ENCODE measurements at places on chromosomes 6 and 20. TPM values are rescaled to one million over a fixed set of nuclear protein-coding genes. Genes with fewer than 3 reads are reported as not detected.
A peak's percentile ranks its signal among the peaks of the same experiment; 100 is the strongest.

PPP1R16B gene
- total RNA-seq = not detected

PDYN gene
- total RNA-seq = not detected

DNA sequence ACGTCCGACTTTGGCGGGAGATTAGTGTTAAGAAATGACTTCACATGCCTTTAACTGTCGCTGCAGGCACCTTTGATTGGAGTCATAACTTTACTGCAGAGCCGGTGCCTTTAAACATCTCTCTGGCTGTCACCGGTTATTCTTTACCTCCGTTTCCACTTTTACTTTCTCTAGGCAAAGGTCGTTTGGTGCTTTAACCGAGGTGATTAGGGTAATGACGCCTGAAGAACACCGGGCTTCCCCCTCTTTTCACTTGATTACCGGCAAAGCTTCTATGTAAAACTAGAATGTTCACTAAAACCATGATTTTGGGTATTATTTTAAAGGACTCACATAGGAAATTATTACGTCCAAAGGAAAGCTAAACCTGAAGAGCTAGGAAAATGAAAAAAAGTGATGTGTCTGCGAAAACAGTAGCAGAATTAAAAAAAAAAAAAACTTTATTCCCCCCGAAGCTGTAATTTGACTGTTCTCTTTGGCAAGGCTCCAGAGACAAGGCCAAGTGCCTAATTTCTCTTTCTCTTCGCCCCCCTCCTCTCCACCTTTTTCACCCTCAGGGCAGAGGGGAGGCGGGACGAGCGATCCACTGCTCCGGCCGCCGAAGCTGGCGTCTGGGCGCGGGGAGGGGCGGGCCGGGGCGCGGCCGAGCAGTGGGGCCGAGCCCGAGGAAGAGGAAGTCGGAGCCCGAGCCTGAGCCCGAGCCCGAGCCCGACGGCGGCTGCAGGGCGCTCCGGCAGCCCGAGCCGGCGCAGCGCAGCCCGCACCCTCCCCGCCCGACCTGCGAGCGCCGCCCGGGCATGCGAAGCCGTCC is at the start of gene PLEKHG1:
PLEKHG1 (plus strand) TSS at position 687 of the 811 bp plus-strand sequence. CDS start 133,797 bp downstream, outside the sequence.
- peak; percentile 24 for DNase-seq

- DNase-seq = no peak
These were observed 25.4 kb upstream of the CCN2 start for GRCh38 chr6:131976545-131977061.

DNA sequence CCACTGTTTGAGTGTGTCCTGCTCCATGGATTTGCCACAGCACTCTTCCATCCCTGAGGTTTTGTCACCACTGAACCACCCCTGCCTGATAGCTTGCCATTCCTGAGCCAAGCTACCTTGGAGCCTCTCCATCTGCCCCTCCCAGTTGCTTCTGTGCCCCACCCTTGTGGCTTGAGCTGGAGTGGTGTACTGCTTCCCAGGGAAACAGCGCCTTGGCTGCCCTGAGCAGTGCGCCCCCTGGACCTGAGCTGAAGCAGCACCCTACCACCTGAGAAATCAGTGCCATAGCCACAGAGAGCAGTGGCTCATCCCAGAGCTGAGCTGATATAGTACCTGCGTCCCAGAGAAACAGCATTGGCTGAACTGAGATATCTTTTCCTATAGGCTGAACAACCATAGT is 40.3 kb downstream of the IL22RA2 start:
- no peak for DNase-seq

GRCh38 chr20:36550790-36551299 is 9.5 kb downstream of the MYL9 start:
- no peak for DNase-seq

GRCh38 chr6:15675536-15676220 is 12.8 kb upstream of the DTNBP1 start:
- no peak for DNase-seq

BFSP1 gene
- 5.5 TPM for total RNA-seq

Measured in M059J (cell line).